Dorsolateral prefrontal cortex (tissue), 122 donors: ENCODE measurements at places on chromosomes 11 and 22. TPM values are rescaled to one million over a fixed set of nuclear protein-coding genes. Genes with fewer than 3 reads are reported as not detected.

The DLG2 gene
- total RNA-seq = 310 TPM

The GP1BB gene
- not detected for total RNA-seq

The KCNK4 gene
- total RNA-seq = 12.5 TPM

The PGA3 gene
- not detected for total RNA-seq

The C11orf21 gene
- 0.53 TPM for total RNA-seq

The OR4A16 gene
- not detected for total RNA-seq

The SYT7 gene
- total RNA-seq = 157 TPM

The VWCE gene
- 8.3 TPM for total RNA-seq

The C11orf42 gene
- not detected for total RNA-seq

The PRMT3 gene
- total RNA-seq = 16.0 TPM

The ANKK1 gene
- total RNA-seq = 1.7 TPM

The SPTBN2 gene
- total RNA-seq = 295 TPM

The UCP2 gene
- total RNA-seq = 7.0 TPM

The CBLIF gene
- not detected for total RNA-seq
